ENCODE measurements at places on chromosomes 6 and 20.

GRCh38 chr6:130906736-130907381 is 79.7 kb downstream of the SMLR1 start:
- no peak for DNase-seq

GRCh38 chr6:43992126-43992663 is 135.1 kb downstream of the MRPL14 start:
- DNase-seq = no peak

DNA sequence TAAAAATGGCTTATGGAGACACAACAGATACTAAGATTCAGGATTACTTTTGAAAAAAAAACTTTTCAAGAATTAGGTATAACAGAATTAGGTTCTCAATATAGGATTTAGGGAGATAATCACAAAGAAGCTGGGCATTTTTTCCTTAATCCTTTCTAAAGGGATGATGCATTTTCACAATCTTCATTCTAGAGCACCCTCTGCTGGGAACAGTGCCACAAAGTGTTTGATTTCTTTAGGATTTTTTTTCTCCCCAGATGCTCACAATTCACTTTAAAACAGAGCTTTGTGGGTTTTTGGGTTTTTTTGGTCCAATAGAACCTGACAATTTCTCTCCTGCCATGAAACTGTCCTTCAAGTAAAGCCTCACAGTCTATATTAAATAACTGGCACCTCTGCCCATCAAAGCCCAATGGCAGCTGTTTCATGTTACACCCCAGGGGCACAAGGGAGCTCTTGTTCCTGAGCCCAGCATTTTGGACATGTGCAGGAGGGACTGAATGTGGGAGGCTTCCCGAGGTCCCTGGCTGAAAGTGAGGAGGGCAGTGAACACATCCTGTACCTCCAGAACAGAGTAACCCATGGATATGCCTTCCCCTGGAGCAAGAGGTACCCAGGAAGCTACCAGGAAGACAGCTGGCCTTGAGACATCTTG is 39.7 kb downstream of the PREP start:
- DNase-seq = no peak

- DNase-seq = no peak
These were observed 1163.6 kb upstream of the CITED2 start for GRCh38 chr6:140537834-140538705.

GRCh38 chr6:34515473-34516387 is 40.4 kb downstream of the SPDEF start:
- no peak for DNase-seq

- no peak for DNase-seq
These were observed 8.3 kb downstream of the CD109 start for GRCh38 chr6:73704260-73704659.
